ENCODE measurements at places on chromosomes 13 and 19.
A peak's percentile ranks its signal among the peaks of the same experiment; 100 is the strongest.

GRCh38 chr13:113483504-113484293 is 6.8 kb downstream of the DCUN1D2 start:
- no peak for DNase-seq

- DNase-seq: peak; percentile 64
Measured at GRCh38 chr19:862581-863314, 3.3 kb downstream of the CFD start.

DNA sequence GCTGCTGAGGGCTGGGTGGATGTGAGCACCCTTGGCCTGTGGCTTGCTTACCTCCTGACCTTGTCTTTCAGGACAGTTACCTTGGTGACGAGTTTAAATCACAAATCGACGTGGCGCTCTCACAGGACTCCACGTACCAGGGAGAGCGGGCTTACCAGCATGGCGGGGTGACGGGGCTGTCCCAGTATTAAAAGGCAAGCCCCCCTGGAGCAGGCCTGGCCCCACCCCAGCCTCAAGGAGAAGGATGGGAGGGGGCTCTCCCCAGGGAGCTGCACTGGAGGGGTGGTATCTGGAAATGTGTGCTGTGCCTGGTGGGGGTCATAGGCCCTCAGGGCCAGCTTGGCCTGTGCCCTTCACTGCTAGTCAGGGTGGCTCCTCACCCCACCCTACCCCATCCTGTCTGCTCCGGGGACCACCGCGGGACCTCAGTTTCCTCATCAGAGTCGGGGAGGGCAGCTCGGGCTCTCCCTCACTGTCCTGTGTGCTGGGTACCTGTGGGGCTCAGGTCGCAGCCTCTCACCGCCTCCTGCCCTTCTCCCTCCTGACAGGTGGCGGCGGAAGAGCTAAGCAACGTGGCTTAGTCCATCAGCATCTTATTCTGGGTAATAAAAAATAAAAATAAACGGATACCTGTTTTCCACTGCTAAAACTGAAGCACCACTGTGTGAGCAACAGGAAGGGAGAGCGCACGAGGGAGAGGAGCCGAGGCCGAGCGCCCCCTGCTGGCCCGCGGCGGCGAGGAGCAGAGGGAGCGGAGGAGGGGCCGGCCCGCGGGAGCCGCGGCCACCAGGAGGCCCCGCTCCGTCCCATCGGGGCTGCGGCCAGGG is 29.8 kb downstream of the CERS1 start:
- DNase-seq: no peak

DNA sequence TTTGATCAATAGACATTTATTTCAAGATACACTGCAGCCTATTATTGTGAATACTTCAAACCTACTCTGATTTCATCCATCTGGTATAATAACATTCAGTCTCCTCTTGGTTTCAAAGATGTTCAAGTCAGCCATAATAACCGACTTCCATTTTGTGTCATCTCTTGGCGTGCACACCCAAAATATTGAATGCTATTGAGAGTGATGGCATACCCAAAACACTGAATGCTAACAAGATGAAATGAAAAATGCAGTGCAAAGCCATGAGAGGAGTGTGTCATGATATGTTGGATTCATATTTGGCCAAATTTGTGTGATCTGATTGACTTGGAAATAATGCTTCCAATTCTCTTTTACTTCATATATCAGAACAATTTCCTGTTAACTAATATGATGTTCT is 181.2 kb upstream of the PCDH17 start:
- DNase-seq: no peak

GRCh38 chr13:59635589-59635988 is 528.1 kb downstream of the DIAPH3 start:
- no peak for DNase-seq

- no peak for DNase-seq
Measured at GRCh38 chr13:94204946-94205345, 274.5 kb downstream of the DCT start.

DNA sequence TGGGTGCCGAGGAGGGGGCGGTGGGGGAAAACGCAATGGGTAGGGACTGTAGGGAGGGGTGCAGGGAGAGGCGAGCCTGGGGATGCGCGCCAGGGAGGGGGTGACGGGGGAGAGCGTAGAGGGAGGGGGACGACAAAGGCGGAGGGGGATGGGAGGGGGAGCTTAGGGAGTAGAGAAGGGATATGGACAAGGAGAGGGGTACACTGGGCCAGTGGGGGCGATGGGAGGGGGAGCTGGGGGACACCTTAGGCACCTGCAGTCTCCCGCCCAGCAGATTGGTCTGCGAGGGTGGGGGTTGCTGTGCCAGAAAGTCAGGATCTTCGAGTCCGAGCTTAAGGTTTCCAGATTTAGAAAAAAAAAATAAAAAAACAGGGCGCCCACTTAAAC is 15.7 kb downstream of the CCDC124 start:
- DNase-seq: no peak

DNA sequence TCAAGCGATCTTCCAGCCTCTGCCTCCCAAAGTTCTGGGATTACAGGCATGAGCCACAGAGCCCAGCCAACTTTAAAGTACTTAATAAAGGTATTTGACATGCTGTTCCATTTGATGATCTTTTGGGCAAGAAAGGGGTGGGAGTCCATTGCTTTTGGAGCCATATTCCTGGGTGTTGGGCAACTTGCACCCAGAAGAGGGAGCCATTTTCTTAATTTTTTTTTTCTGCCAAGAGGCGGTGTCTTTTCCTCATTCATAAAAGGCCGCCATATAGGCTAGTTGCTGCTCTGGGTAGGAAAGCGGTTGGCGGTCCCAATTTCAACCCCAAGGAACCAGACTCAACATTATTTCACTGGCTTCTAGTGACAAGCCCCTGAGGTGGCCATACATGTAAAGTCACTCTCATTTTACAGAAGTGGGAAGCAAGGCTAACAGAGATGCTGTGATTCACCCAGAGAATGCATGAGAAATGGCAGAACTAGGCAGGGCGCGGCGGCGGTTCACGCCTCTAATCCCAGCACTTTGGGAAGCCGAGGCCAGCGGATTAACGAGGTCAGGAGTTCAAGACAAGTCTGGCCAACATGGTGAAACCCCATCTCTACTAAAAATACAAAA is 139.6 kb downstream of the CACNA1A start:
- no peak for DNase-seq

GRCh38 chr19:15279326-15279904 is 47.2 kb upstream of the EPHX3 start:
- DNase-seq: no peak

- no peak for DNase-seq
Measured at GRCh38 chr19:1264801-1265614, 4.1 kb upstream of the CIRBP start.

- no peak for DNase-seq
Measured at GRCh38 chr13:113876346-113877148, 12.7 kb upstream of the GAS6 start.

DNA sequence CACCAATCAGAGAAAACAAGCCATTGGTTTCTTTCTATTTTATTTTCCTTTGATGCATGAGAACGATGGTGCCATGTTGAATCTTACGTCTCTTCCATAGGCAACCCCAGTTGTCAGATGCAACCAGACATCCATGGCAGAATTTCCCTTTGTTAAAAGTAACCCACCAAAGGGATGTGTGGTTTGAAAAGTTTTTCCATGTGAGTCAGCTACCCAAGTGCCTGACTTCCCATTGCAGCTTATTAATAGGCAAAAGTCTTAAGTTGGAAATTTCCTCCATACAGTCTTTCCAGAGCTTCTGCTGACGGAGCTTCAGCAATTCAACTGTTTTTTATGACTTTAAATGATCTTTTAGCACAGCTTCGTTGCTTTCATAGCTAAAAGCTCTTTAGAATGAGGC is 73.8 kb upstream of the FAM216B start:
- DNase-seq: no peak

- DNase-seq: peak; percentile 84
Measured at GRCh38 chr19:38869836-38870607, 8.1 kb downstream of the RINL start.

DNA sequence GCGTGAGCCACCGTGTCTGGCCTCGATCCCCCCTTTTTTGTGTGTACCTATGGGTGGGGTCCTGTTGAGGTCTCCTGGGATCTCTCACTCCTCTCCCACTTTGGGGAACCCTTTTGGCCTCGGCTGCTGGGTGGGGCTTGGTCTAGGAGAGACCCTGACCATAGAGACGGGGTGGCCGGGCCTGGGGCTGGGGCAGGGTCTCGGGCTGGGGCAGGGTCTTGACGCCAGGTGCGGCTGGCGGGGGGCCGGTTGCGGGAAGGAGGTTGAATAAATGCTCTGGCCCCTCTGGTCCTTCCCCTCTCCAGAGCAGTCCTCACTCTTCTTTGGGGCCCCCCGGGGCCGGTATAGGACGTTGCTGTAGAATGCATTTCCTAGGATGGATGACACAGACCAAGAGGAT is 9.7 kb downstream of the TMIGD2 start:
- no peak for DNase-seq

DNA sequence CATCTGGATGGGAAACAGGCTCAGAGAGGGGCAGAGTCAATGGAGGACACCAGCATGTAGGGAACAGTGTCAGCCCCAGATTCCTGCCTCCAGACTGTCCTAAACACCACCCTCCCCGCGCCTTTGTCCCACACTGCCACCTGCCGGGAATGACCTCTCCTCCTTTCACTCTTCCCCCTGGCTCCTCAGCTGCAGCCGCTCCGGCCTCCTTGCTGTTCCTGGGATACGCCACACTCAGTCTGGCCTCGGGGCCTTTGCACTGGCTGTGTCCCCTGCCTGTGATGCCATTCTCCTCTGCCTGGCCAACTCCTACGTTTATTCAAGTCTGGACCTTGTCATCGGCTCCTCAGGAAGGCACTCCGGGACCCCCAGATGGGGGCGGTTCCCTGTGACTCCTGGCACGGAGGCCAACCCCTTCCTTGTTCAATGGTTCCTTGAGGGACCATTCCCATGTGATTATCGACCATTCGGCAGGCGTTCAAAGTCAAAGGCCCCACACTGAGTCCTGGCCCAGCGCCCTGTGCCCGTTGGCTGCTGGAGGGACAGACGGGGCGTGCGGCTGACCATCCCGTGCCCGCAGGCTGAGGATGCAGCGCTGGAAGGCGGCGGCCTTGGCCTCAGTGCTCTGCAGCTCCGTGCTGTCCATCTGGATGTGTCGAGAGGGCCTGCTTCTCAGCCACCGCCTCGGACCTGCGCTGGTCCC is 15.8 kb downstream of the FUT6 start:
- DNase-seq: no peak

GRCh38 chr13:24161010-24161775 is 673 bp downstream of the SPATA13 start:
- DNase-seq: peak; percentile 33

GRCh38 chr19:35484252-35485036 is 5.8 kb downstream of the KRTDAP start:
- no peak for DNase-seq

- no peak for DNase-seq
Measured at GRCh38 chr13:25905611-25906010, 146.2 kb downstream of the SHISA2 start.

- DNase-seq: no peak
Measured at GRCh38 chr19:47899335-47899734, 13.2 kb upstream of the SULT2A1 start.

DNA sequence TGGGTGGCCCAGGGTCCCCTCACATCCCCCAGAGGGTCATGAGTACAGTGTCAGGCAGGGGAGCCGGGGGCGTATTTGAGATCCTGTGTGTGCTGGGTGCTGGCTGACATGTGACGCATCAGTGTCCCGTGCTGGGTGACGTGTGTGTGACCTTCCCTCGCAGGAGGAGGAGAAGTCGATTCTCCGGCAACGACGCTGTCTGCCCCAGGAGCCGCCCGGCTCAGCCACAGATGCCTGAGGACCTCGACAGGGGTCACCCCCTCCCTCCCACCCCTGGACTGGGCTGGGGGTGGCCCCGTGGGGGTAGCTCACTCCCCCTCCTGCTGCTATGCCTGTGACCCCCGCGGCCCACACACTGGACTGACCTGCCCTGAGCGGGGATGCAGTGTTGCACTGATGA is 25.8 kb downstream of the PNPLA6 start:
- no peak for DNase-seq

- no peak for DNase-seq
Measured at GRCh38 chr13:41673640-41674039, 216.3 kb downstream of the RGCC start.

GRCh38 chr13:97422118-97423054 is 11.6 kb upstream of the RAP2A start:
- no peak for DNase-seq

GRCh38 chr19:45164577-45165335 is 4.0 kb upstream of the NKPD1 start:
- peak; percentile 16 for DNase-seq

GRCh38 chr19:30217461-30217860 is 154.7 kb upstream of the ZNF536 start:
- no peak for DNase-seq

DNA sequence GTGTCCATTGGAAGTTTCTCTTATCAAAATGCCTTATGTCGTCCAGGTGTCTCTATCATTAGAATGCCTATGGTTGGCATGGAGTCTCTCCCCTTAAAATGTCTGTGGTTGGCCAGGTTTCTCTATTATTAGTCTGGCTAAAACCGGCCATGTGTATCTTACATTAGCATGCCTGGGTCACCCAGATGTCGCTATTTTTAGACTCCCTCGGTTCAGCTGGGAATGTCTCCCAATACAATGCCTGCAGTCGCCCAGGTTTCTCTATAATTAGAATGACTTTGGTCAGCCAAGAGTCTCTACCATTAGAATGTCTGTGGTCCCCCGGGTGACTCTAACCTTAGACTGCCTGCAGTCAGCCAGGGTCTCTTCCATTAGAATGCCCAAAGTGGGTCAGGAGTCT is 1536.1 kb downstream of the UQCRFS1 start:
- DNase-seq: no peak

DNA sequence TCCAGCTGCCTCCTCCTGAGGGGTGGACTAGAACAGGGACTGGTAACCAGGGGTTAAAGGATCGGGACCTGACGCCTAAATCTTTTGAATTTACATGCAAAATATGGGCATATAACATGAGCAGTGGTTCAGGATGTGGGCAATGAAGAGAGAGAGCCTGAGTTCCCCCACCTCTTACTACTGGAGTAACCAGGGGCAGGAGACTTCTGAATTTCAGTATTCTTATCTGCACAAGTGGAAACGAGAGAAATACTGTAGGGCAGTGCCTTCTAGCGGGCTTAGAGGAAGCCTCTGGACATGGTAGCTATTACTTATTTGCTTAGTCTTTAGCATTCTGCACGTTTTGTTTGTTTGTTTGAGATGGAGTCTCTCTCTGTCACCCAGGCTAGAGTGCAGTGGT is 26.3 kb downstream of the BCAT2 start:
- DNase-seq: no peak
